ENCODE measurements at places on chromosomes 7 and 10.

GRCh38 chr7:51467384-51468017 is 150.9 kb upstream of the COBL start:
- DNase-seq: no peak

DNA sequence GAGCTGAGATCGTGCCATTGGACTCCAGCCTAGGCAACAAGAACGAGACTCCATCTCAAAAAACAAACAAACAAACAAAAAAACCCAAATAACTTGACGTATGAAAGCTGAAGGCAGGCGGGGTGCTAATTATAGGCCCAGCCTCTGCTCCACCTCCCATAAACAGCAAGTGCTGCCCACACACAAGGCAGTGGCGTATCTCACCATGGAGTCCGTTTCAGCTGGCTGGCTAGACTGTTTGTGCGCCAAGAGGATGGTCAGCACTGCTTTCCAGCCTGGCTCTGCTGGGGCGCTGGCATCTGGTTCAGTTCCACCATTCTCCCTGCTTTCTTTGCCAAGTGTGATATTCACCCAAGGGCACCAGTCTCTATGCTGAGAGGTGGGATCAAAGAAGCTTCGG is 29.1 kb downstream of the ZC3HC1 start:
- no peak for DNase-seq

GRCh38 chr10:5590816-5591215 is 66.1 kb downstream of the CALML3 start:
- no peak for DNase-seq

GRCh38 chr10:99232360-99232999 is 3.2 kb downstream of the HPSE2 start:
- no peak for DNase-seq

DNA sequence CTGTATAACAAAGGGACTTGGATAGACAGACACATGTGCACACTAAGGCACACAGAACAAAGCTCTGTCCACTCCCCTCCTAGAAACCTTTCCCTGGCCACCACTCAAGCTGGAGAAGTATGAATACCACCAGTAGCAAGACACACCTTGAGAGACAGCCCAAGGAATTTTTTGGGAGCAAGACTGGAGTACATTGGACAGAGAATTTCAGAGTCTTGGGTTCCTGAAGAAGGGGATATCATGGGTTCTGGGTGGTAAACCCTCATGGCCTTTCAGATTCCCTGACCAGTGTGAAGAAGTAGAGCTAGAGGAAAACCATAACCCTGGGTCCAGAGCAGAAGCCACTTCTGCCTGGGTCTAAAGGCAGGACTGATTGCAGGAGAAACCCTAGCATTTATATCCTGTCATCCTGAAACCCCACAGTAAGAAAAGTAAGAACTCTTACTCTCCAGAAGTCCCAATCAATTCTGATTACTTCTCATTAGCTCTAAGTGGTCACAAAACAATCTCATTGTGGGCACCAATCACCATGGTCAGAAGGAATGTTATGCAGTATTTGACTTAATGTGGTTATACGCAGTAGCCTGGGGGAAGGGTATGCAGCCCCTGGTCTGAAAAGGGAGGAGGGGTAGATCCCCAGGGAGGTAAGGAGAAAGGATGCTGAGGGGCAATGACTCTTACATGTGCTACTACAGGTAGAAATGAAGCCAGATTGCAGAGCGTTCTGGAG is 20.4 kb upstream of the MACC1 start:
- no peak for DNase-seq

GRCh38 chr10:24884316-24884715 is 68.1 kb downstream of the PRTFDC1 start:
- DNase-seq: no peak

- peak; percentile 5 for DNase-seq
Observed at GRCh38 chr10:74855027-74855426, 28.6 kb downstream of the KAT6B start.

DNA sequence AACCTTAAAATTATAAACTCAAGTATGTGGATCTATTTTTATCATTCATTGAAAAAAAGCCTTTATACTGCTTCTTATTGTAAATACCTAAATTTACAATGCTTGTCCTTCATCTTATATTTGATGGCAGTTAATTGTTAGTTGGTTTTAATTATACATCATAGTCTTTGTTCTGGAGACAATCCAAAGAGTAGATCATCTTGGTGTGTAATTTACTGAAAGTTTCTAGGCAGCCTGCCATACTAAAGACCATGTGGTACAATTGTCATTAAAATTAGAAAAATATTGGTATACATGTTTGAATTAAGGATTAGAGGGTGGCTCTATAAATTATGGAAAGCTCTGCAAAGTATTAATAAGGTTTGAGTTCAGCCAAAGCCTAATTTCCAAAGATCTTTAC is 231.4 kb downstream of the KCND2 start:
- DNase-seq: no peak

- DNase-seq: no peak
Observed at GRCh38 chr7:101635484-101635883, 6.4 kb upstream of the MYL10 start.

DNA sequence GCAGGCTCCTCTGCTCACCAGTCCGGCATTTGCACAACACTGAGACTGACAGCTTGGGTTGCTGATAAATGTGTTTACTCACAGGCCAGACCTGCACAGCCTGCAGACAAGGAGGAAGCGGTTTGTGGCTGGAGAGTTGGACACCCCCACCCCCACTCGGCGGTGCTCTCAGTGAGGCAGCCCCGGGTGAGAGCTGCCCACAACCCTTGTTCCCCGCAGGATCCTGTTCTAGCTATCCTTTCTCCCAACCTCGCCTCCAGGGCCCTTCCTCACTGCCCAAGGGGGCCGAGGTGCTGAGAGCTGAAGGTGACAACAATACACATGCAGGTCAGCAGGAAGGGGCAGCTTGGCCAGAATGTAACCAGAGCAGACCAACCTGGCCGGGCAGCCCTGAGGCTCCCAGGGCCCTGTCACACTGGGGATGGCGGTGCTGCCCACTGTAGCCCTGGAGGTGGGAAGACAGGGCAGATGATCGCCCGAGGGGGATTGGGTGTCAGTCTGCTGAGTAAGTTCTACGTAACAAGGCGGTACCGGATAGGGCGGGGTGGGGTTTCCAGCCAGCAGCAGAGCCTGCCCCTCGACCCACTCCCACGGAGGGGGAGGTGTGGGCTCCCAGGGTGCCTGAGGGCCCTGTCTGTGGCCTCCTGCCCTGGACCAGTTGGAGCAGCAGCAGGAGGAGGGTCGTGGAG is 2.1 kb upstream of the ADAM8 start:
- DNase-seq: no peak
